ENCODE measurements at places on chromosomes 7 and 10.
A peak's percentile ranks its signal among the peaks of the same experiment; 100 is the strongest.

DNA sequence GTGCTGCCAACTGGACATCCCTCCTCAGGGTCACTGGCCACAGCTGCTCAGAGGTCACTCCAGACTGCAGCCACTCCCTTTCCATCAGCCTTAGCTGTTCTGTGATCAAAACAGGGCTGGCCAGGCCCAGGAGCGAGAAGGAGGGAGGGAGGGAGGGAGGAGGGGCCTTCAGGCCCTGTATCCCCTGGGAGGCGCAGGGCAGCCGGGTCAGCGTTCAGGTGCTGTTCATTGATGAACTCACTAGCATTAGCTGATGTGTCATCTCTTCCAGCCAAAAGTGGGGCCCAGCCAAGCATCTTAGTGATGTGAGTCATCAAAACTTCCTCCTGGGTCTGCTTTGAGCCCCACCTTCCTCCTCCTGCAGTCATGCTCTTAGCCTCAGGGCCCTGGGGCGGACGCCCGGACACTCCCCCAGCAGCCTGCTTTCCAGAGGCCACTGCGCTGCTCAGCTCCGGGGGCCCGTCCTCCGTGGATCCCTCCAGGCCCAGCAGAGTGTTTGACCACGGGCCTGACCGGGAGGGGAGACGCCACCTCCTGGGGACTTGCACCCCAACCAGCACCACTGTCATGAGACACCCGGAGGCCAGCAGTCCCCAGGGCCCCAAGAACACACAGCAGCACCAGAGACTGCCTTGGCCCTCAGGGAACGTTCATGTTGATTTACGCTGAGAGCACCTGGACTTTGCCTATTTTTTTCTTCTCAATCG, 149.2 kb downstream of the PRKAG2 start:
- peak; percentile 83 for DNase-seq

GRCh38 chr10:116286626-116287200, 13.7 kb upstream of the GFRA1 start:
- no peak for DNase-seq

- no peak for DNase-seq
These were observed 315.7 kb downstream of the TNS3 start for GRCh38 chr7:47266131-47266706.

DNA sequence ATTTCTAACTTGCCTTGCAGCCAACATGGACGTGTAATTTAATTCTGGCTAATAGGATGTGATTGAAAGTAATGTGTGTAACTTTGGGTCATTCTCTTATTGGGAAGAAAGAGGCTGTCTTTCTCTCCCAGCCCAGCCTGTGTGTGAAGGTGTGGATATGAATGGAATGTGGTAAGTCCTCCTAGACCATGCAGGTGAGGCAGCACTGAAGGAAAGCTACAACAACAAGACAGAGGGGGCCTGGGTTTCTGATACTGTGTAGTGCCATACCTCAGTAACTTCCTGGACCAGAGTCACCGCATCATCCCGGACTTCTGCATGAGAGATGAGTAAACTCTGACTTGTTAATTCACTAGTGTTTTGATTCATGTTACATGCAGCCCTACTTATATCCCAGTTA, 237.0 kb downstream of the EXOC4 start:
- DNase-seq, result no peak

DNA sequence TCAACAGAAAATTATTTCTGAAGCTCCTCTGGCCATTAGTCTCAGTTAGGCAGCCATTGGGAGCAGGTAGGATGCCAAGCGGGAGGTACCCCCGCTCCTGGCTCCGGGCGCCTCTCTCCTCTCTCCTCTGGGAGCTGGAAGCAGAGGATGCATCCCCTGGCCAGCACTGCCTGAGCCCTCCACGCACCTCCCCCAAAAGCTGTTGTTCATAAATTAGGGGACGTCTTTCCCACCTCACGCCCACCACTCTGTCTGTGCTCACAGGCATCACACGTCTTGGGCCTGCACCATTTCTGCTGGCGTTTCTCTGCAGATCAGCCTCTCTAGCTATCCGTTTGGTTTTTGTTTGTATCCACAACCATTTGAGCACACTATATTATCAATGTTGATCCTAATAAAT, 609.0 kb upstream of the FOXK1 start:
- no peak for DNase-seq

GRCh38 chr7:131010717-131011431, 276.9 kb upstream of the KLF14 start:
- no peak for DNase-seq

GRCh38 chr10:4448030-4448429, 378.0 kb upstream of the AKR1E2 start:
- DNase-seq, result no peak
